Suprapubic skin (tissue), 4 donors: ENCODE measurements at places on chromosomes 3 and 15.
A peak's percentile ranks its signal among the peaks of the same experiment; 100 is the strongest.

DNA sequence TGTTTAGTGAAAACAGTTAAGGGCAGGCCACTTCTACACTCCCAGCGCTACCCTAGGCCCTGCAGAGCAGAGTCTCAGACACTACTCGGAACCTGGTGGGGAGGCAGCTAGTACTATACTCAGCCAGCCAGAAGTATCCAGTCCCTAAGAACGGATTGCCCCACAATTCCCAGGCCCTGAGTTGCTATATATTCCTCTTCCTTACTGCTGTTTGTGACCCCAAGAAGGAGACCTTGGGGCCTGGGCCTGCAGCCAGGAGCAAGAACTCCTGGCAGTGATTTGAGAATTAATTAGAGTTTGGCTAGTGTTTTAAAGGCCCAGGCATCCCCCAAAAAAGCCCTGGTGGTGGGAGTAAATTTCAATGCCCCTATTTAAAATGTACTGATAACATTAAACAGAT, 87.7 kb downstream of the RBPMS2 start:
- no peak for DNase-seq

DNA sequence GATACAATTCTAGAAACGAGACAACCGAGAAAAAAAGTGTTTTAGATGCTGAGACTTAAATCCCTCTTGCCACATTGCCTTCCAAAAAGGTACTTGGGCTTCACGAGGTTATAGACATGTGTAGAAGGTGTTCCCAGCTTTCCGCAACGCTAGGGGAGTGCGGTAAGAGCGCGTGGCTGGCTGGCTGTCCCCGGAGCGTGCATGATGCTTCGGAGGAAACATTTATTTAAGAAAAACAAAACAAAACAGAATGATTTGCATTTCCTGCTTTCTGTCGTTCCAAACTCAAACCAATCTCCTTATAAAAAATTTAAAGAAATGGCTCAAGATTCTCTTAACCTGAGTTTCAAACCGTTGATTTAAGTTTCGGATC, 841 bp downstream of the SLC6A20 start:
- no peak for DNase-seq

DNA sequence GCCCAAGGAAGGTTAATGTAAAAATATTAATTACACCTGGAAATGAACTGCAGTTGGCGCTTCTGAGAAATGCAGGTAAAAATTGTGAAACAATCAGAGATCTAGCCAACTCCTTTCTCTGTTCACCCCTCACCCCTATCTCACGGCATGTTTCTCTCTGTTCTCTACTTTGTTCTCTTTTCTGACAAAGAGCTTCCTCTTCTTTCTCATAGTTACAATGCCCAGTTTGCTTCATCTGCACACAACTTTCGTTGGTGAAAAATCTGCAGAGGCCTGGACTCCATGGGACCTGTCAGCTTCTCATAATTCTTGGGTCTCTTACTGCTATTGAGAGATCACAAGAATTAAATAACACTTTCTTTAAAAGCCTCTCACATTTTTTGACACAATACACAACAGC, 212.9 kb upstream of the LRRN1 start:
- no peak for DNase-seq

- no peak for DNase-seq
Measured at GRCh38 chr15:73856458-73857192, 16.7 kb upstream of the TBC1D21 start.

- no peak for DNase-seq
Measured at GRCh38 chr3:70120357-70120966, 120.9 kb downstream of the SAMMSON start.

DNA sequence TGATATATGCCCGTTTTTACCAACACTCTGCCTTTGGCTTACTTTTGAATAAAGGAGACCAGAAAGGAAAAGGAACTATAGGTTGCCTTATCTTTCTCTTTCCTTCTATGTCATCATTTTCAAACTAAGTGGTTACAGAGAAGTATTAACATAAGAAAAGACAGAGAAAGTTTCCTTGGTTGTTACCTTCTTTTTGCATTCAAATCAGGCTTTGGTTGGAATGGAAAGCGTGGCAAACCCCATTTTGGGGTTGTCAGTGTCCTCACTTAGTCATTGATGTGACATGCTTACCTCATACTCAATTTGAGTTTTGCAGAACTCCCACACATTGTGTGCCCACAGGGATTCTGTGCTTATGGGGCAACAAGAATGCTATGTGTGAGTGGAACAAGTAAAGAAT, 3.7 kb upstream of the THRB start:
- no peak for DNase-seq

DNA sequence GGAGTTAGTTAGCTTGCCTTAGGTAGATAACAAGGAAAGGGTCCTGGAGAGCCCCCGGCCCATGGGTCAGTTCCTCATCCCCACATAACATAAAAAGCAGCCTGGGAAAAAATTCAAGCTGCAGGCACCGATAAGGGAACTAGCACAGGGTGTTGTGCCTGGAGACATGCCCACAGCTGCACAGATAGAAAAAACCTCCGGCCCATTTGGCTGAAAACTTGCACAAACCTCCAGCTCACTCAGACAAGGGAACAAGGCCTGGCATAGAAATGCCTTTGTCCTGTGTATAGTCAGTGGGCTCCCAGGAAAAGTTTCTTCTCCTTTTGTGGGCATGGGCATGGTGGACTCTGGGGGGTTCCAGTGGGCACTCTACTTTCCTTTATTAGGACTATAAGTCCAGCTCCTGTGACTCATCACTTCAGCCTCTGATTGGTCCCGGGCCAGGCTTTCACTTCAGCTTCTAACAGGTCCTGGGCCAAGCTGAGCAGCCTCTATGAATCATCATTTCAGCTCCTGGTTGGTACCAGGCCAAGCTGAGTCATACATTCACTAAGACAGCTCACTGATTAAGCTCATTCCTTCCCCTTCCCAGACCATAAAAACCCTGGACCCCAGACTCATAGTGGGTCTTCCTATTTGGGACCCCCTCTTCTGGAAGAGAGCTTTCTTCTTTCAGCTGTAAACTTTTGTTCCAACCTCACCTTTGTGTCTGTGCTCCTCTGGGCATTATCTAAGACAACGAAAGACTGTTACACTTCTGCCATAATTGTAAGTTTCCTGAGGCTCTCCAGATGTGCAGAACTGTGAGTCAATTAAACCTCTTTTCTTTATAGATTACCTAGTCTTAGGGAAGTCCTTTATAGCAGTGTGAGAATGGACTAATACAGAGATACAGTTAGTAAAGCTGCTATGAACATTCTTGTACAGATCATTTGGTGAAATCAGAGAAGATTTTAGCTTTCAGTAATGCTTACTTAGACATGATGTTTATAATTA, 348.0 kb upstream of the DPPA4 start:
- no peak for DNase-seq

- no peak for DNase-seq
Measured at GRCh38 chr3:143810166-143810952, 37.9 kb downstream of the SLC9A9 start.

DNA sequence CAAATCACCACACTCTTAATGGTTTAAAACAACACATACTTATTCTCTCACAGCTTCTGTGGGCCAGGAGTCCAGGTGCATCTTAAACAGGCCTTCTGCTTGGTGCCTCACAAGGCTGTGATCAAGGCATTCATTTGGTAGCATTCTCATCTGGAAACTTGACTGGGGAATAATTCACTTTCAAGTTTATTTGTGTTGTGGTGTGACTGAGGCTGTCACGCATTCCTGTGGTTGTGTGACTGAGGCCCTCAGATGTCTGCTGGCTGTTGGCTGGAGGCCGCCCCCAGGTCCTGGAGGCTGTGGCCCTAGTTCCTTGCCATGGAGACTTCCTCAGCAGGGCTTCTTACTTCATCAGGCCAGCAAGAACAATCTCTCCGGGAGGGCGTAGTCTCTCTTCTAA, 16.9 kb upstream of the FAM3D start:
- no peak for DNase-seq

GRCh38 chr3:98548544-98548943, 16.8 kb downstream of the GPR15 start:
- DNase-seq: no peak

GRCh38 chr3:58626841-58627569, 39.6 kb downstream of the FAM3D start:
- DNase-seq: no peak

GRCh38 chr15:87631775-87632174, 624.8 kb downstream of the NTRK3 start:
- DNase-seq: no peak

DNA sequence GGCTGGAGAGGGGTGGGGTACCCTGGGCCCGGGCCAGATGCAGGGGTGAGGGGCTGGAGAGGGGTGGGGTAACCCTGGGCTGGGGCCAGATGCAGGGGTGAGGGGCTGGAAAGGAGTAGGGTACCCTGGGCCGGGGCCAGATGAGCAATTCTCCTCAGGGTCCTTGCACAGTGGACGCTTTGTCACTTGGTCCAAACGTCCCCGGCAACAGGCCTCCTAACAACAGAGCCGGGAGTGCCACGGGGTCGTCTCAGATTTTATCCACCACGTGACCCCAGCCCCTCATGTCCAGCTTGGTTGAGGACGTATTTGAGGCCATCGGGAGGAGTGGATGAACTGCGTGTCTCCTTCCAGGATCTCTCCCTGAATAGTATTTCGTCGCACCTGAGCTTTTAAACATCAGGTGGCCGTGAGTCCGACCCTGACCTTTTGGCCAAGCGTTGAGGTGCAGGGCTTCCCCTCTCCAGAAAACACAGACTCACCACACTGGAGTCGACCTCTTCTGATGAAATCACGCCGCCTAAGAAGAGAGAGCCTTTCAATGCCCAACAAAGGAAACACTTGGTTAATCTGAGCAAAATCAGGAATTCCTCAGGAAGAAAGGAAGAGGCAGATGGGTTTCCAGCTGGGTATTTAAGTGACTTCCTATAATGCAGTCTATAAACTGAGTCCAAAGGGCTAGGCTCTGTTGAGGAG, 12.8 kb upstream of the LRRC15 start:
- DNase-seq: peak; percentile 73

DNA sequence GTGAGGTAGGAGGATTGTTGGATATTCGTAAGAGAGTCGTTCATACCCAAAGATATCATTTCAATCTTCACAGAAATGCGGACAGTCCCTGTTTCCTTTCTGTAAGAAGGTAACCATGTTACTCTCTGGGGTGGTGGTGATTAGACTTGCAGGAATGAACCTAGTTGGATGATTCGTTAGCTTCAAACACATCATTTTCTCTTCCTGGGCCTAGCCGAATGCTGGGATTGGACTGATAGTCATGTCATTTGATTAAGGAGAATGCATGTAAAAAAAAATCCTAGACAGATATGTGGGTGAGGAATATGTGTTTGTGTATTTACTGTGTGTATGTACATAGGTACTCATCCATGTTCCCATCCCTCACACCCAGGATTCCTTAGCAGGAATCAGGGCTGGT, 12.4 kb downstream of the SLCO3A1 start:
- DNase-seq: no peak

DNA sequence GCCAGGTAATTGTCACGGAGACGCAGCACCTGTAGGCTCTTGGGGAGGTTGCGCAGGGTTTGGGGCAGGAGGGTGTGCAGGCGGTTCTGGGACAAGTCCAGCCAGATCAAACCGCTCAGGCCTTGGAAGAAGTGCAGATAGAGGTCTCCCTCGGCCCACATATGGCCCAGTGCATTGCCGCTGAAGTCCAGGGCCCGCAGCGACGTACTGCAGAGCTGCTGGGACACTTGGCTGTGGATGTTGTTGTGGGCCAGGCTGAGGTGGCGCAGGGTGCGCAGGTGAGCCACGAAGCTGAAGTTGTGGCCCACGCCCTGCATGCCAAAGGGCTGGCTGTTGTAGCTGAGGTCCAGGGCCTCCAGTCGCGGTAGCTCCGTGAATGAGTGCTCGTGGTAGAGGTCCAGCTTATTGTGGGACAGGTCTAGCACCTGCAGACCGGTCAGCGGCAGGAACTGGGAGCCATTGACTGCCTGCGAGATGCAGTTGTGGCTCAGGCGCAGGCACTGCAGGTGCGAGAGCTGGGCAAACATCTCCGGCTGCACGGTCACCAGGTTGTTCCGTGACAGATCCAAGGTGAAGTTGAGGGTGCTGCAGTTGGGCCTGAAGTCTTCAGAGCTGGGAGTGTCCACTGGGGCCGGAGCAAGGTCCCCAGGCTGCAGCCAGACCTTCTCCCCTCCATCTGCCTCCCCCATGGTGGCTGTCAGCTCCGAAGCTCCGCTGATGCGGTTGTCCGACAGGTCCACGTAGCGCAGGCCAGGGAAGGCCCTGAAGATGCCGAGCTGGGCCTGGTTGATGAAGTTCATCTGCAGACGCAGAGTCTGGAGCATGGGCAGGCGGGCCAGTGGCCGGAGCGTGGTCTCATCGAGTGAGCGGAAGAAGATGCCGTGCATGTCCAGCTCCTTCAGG, 2.9 kb downstream of the TLR9 start:
- DNase-seq: no peak

DNA sequence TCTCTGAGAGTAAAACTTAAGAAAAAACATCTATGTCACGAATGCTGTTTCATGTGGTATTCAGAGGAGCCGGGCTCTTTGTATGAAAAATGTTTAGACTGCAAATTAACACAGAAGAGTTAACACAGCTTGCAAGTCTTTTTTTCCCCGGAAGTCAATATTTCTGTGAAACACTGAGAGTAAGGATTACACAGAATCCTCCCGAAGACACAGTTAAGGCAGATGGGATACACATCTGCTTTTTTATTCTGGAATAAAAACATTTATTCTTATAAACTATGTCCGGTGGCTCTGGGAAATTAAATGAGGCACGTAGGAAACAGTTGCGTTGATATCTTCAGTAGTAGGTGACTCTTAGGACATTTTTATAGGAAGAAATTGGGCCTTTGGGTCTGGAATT, 180.6 kb downstream of the PTPRG start:
- DNase-seq: no peak

DNA sequence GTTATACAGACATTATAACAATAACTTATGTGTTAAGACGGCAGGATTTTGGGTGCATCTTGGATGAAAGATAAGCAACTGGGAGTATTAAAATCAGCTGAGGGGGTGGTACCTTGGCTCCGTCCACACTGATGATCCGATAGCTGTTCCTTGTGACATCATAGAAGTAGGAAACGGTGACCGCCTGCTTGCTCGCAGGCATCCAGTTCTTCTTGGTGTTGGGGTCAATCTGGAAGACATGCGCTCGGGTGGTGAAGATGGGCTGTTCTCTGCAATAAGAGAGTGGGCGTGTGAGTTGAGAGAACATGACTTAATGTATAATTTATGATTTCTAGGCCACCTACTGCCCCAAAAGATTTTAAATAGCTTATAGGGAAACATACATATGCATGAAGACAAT, 59.9 kb downstream of the HOMER2 start:
- no peak for DNase-seq

- no peak for DNase-seq
Measured at GRCh38 chr15:26736502-26737248, 36.2 kb downstream of the GABRB3 start.

DNA sequence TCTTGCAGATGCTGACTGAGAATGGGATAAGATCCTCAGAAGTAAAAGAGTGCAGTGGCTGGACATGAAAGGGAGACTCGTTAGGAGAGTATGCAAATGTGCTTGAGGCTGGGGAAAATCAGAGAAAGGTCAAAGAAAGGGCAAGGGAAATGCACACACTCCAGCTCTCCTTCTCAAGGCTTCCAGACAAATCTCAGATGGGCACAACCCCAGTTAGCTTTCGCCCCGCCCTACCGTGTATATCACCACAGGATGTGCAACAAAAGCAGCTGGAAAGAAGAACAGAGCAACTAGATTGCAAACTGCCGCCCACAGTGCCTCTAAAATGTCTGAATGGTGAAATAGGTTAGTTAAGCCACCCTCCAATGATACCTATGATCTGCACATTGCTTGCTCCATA, 63.9 kb downstream of the CERS3 start:
- DNase-seq: no peak

- no peak for DNase-seq
Measured at GRCh38 chr3:187931770-187932278, 186.6 kb upstream of the BCL6 start.
